ENCODE measurements at places on chromosomes 7 and 10.

DNA sequence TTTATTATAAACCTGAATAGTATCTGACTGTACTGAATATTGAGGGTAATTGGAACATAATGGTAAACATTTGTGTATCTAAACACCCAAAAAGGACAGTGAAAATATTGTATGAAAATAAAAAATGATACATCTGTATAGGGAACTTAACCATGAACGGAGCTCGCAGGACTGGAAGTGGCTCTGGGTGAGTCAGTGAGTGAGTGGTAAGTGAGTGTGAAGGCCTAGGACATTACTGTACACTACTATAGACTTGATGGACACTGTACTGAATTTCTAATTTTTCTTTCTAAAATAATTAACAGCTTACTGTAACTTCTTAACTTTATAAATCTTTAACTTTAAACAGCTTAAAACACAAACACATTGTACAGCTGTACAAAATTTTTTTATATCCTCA is 454.5 kb upstream of the FZD8 start:
- peak; percentile 9 for DNase-seq

GRCh38 chr7:86978808-86979506 is 80.5 kb downstream of the ELAPOR2 start:
- no peak for DNase-seq

DNA sequence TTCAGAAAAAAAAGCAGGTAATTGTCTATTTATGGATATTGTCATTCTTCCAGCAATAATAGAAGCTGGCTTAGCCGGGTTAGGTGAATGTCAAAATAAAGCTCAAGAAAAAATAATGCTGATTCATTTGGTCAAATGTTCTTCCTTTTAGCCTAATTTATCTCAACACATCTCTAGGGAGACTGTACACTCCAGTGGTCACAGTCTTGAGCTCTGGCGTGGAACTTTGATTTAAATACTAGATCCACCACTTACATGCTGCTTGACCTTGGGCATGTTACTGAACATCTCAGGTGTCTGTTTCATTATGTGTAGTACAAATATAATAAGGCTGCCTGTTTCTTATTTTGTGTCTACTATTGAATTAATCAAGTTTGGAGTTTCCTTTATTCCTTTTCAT is 22.0 kb downstream of the PRTFDC1 start:
- DNase-seq = peak; percentile 15

DNA sequence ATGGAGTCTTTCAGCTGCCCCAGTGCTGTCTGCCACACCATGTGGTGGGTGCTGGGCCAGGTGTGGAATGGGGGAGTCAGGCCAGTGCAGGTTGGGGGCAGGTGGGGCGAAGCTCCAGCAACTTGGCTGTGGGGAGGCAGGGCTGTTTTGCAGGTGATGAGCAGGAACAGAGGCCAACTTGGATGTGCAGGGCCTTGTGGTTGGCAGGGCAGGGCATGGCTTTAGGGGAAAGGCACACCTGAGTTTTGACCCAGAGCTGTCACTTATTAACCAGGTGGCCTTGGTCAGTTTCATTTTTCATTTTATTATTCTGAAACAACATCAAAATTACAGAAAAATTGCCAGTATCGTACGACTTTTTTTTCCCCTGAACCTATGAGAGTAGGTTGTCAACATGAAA is 1.1 kb upstream of the SFTPA2 start:
- DNase-seq = no peak
